ENCODE measurements at places on chromosomes 3 and 15.

DNA sequence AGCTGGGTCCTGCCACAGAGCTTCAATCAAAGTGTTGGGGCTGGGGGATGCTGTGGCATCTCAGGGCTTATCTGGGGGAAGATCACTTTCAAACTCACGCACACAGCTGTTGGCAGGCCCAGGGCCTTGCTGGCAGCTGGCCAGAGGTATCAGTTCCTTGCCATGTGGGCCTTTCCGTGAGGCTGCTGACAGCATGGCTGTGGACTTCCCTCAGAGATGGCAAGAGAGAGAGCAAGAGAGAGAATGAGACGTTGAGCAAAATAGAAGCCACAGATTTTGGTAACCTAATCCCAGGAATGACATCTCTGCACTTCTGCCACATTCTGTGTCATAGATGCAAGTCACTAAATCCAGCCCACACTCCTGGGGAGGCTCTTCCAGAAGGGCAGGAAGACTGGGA, 91.0 kb downstream of the TPRG1 start:
- no peak for DNase-seq

DNA sequence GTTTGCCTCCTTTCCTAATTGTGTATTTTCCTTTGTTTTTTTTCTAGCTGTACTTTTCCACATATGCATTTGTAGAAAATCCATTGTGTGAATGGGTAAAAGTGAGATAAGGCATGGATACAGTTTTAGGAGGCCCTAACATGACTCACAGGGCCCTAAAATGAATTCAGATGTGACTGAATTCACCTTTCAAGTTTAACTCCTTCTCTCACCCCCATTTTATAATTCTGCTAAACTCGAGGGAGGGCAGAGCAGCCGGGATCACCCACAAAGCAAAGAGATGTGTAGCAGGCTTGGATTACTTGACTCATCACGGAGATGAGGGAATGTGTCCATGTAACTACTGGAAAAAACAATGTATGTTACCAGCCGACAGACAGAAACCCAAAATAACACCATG, 59.9 kb downstream of the FOXP1 start:
- no peak for DNase-seq

- DNase-seq, result no peak
Measured at GRCh38 chr3:134057006-134057653, 27.4 kb upstream of the SLCO2A1 start.

GRCh38 chr15:24861014-24861690, 93.6 kb upstream of the SNRPN start:
- no peak for DNase-seq

DNA sequence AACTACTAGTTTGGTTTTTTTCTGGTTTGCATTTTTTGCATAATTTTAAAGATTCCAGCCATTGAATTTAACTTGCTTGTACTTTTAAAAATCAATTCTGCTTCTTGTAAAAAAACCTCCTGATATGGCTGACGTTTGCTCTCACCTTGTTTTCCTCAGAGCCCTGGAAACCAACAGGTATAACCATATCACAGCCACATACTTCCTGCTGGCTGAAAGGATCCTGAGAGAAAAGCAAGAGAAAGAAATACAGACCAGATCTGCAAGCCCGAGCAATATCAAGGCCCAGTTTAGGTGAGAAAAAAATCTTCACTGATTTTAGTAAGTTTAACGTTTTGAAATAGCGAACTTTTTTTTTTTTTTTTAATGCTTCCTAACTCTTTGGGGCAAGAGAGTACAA, 56.8 kb downstream of the SNRK start:
- no peak for DNase-seq

GRCh38 chr15:48537271-48538113, 108.0 kb downstream of the FBN1 start:
- DNase-seq, result no peak

GRCh38 chr3:88280326-88280725, 130.6 kb downstream of the C3orf38 start:
- no peak for DNase-seq

GRCh38 chr3:99356696-99357095, 281.7 kb upstream of the COL8A1 start:
- DNase-seq, result no peak

DNA sequence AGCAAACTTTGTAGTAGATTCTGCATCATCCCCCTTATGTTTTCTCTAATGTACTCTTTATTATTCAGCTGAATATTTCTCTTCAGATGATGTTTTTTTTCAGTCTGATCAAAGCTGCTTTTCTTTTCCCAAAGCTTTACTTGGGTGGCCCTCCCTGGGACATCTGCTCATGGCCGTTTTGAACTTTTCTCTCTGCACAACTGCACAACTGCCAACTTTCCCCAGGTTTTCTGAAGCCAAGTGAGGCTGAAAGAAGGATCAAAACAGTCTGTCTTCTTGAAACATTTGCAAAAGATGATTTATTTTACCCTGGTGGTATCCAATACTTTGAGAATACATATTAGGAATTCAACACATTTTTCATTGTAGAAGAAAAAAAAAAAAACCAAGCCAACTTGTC, 43.0 kb downstream of the GASK1A start:
- DNase-seq, result no peak

- DNase-seq, result no peak
Measured at GRCh38 chr3:198067416-198067815, 107.4 kb downstream of the LMLN start.

- no peak for DNase-seq
Measured at GRCh38 chr15:60119101-60119500, 115.0 kb downstream of the FOXB1 start.

DNA sequence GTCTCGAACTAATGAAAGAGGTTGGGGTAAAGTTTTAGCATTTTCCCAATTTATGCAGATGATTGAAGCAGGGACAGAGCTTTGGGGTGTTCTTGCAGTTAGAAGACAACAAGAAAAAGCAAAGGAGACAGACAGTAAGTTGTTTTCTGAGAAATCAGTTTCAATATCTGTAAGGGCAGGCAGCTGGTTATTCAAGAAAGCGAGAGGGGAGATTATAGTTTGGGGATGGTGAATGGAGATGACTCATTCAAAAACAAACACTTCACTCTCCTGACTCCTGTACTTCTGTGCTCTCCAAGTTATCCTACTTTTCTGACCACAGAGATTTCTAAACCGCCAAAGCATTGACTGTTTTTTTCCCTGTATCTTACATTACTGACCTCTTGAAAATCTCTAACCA, 352.0 kb downstream of the GAP43 start:
- no peak for DNase-seq

DNA sequence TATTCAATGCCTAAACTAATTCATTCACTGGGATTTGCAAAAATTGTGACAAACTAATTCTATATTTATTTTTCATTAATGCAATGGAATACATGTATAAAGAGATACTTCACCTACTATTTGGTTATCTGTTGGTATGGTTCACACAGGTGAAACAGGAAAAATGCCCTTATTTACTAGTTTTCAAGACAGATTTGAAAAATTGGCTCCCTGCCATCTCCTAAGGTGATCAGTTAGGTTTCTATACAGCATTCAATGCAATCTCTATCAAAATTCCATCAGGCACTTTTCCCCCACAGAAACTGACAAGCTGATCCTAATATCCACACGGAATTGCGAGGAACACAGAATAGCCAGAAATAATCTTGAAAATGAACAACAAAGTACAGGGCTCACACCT, 101.1 kb downstream of the DLG1 start:
- no peak for DNase-seq

DNA sequence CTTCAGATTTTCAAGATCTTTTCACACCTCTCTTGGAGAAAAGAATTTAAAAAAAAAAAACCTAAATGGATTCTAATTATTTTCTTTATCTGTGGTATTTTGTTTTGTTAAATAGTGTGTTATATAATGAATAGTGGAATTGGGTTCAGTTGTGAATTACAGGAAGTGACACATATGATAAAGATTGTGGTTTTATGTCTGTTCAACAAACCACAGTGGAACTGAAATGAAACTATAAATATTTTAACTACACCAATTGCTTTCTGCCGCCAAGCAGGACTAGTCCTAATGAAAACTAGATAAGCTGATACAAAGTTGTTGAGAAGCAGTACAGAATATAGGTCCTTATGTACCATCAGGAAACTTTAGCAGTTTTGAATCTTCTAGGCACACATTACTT, 121.6 kb downstream of the UBE2E2 start:
- DNase-seq, result no peak

DNA sequence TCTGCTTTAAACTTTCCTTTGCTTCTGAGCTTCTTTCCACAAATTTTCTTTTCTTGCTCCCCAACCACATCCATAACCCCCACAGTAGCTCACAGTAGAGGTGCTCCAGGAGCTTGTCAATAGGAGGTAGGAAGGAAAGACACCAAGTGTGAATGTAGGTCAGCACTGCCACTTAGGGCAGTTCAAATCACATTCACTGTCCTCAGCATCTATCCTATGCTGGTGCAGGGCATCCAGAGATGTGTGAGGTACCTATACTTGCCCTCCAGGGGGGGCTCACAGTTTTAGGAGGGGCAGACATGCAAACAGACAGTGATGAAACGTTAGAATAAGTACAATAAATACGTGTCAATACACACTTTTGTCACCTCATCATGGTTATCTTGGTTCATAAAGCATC, 1.5 kb upstream of the SPSB4 start:
- DNase-seq, result no peak

DNA sequence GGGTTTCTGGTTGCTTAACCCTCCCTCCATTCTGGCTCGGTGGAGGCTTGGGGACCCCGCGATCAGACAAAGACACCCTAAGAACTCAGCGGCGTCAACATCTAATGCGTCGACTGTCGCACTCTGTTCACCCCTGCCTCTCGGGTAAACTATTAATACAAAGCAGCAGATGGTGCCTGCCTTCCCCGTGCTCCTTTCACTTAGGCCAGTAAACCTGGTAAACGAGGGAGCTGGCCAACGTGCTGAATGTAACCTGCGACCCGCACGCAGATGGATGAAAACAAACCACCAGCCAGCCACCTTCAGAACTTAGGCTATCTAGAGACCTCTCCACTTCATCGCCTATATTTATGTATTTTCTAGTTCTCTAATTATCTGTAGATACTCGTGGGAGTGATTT, 848 bp upstream of the CADPS start:
- peak; percentile 81 for DNase-seq

GRCh38 chr3:23129817-23130216, 73.3 kb upstream of the UBE2E2 start:
- DNase-seq, result no peak

GRCh38 chr3:27971600-27971999, 249.5 kb upstream of the EOMES start:
- DNase-seq, result no peak

GRCh38 chr15:28125673-28126651, 26.8 kb upstream of the OCA2 start:
- DNase-seq, result peak; percentile 18

- no peak for DNase-seq
Measured at GRCh38 chr3:189820365-189820720, 189.2 kb downstream of the TP63 start.

GRCh38 chr15:35244227-35244626, 159.1 kb upstream of the NANOGP8 start:
- DNase-seq, result no peak

- DNase-seq, result no peak
Measured at GRCh38 chr3:107907996-107908395, 182.8 kb downstream of the CD47 start.

GRCh38 chr3:49460956-49461355, 9.1 kb upstream of the DAG1 start:
- DNase-seq, result no peak

- no peak for DNase-seq
Measured at GRCh38 chr3:16808393-16809107, 76.2 kb upstream of the PLCL2 start.

DNA sequence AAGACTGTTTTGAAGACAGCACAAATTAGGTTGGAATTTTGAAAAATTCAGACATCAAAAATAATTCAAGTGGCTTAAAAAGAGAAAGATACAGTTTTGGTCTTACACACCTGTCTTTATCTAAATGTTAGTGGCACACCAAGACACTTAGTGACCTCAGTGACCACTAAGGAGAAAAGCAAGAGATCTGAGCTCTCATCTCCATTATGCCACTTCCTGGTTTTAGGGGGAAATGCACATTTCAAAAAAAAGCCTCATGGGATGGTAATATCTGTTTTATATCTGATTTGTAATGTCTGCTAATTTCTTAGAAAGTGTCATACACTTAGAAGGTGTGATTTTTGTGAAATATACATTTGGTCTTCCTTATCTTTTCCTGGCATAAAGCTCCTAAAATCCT, 16.4 kb downstream of the IL12A start:
- DNase-seq, result no peak

GRCh38 chr3:118863731-118864322, 170.8 kb downstream of the IGSF11 start:
- DNase-seq, result peak; percentile 11

GRCh38 chr3:14304101-14305045, 98.0 kb upstream of the SLC6A6 start:
- peak; percentile 61 for DNase-seq

DNA sequence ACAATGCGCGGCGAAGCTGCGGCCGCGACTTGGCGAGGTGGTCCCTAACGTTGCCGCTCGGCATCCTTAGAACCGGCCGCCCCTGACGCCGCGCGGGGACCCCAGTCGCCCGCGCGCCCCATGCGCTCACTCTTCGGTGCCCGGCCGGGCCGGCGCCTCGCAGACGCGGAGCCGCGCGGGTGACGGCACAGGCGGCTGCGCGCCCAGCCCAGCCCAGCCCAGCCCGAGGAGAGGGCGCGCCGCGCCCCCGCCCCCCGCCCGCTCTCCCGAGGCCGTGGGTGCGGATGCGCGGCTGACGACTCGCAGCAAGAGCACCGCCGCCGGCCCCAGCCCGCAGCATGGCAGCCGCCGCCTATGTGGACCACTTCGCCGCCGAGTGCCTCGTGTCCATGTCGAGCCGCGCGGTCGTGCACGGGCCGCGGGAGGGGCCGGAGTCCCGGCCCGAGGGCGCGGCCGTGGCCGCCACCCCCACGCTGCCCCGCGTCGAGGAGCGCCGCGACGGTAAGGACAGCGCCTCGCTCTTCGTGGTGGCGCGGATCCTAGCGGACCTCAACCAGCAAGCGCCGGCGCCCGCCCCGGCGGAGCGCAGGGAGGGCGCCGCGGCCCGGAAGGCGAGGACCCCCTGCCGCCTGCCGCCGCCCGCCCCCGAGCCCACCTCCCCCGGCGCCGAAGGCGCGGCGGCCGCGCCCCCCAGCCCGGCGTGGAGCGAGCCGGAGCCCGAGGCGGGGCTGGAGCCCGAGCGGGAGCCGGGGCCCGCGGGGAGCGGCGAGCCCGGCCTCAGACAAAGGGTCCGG, 437 bp downstream of the KLF13 start:
- DNase-seq, result no peak

DNA sequence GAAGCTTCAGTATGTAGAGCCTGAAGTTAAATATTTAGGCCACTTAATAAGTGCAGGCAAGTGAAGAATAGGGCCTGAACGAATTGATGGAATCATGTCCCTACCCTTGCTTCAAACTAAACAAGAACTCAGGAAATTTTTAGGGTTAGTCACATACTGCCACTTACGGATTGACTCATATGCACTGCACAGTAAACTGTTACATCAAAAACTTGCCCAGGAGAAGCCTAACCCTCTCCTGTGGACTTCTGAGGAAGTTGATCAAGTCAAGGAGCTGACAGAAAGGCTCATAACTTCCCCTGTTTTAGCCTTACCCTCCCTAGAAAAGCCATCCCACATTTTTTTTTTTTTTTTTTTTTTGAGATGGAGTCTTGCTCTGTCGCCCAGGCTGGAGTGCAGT, 20.6 kb upstream of the KBTBD12 start:
- DNase-seq, result no peak
